COLO829 (cell line): ENCODE measurements at places on chromosomes 3 and 15.

GRCh38 chr3:134375582-134376384 is 1.5 kb upstream of the AMOTL2 start:
- no peak for DNase-seq

DNA sequence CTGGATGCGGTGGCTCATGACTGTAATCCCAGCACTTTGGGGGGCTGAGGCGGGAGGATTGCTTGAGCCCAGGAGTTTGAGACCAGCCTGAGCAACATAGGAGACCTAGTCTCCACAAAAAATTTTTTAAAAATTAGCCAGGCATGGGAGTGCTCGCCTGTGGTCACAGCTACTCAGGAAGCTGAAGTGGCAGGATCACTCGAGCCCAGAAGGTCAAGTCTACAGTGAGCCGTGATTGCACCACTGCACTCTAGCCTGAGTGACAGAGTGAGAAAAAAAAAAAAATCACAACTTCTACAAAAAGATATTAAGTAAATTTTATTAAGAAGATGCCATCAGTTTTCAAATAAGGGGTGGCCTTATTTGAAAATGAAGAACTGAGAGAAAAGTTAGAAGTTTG is 11.9 kb upstream of the PLA2G4D start:
- DNase-seq: no peak

- no peak for DNase-seq
Measured at GRCh38 chr15:45116006-45116481, 1.9 kb downstream of the DUOXA2 start.

DNA sequence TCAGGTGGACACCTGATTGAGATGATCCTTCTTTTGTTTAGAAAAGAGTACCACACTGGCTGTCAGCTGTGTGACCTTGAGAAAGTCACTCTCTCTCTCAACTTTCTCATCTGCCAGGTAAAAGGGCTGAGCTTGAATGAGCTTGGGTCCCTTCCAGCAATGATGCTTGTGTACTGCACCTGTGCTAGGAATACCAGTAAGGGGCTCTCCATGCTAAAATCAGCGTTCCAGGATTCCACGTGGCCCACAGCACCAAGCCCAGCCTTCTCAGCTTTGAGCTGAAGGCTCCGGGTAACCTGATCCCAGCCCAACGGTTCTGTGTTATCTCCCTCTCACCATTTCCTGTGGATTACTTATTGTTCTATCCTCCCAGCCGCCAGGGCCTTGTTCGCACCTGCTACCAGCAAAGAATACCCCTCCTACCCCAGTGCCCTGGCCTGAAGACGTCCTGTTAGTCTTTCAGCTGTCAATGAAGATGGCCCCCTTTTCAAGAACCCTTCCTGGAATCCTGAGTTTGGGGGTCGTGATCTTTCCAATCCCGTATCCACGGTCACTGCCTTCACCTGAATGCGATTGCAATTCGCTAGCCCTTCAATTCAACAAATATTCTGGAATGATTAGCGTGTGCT is 54.2 kb upstream of the CGNL1 start:
- no peak for DNase-seq

DNA sequence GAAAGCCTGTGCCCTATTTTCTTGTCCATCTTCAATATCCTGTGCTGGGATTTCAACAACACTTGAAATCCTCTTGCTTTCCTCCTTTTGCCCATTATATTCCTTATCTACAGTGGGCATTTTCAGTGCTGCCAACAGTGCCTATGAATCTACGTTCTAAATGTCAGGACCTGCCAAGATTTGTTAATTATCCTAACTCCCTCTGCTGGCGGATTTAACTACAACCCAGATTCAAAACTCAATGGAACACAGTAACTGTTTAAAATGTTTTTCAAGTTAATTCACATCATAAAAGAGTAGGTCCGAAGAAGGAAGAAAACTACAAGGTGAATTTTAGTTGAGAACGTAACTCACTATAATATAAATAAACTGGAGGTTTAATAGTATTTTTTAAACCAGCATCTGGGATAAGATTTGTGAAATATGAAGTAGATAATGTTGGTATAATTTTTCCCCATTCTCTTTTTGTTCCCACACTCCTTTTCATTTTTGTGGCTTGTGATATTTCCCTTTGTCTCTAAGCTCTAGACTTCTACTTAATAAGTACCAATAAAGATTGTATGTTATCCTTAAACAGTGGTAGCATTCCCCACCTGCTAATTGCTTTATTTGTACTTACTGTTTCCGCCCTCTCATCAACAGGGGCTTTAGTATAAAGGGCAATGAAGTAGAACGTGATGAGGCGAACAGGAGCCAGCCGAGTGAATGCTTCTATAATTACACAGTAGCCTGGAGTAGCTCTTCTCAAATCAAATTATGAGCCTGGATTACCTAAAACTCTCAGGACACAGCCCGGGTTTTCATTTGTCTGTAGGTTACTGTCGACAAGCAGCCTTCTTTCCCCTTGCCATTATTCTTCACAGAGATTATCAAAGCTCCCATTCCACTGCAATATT is 302.5 kb upstream of the ATP11B start:
- DNase-seq: peak; percentile 70
